ENCODE measurements at places on chromosomes 4 and X.

GRCh38 chrX:133980832-133981588, 4.4 kb downstream of the GPC3 start:
- DNase-seq: no peak

DNA sequence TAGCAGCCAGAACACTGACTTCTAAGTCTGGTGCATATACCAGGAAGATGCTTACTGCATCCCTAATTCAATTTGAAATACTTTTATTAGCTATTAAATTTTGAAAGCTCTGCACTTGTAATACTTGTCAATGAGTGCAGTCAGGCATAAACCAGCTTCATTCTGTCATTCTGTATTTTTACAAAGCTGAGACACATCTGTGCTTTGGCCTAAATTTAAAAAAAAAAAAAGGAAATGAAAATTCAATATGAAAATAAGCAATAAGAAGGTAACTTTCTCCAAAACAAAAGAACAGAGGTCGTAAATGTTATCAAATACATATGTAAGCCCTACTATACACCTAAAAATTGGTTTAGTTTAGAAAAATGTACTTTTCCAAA, 7.0 kb downstream of the SMIM14 start:
- DNase-seq: no peak

DNA sequence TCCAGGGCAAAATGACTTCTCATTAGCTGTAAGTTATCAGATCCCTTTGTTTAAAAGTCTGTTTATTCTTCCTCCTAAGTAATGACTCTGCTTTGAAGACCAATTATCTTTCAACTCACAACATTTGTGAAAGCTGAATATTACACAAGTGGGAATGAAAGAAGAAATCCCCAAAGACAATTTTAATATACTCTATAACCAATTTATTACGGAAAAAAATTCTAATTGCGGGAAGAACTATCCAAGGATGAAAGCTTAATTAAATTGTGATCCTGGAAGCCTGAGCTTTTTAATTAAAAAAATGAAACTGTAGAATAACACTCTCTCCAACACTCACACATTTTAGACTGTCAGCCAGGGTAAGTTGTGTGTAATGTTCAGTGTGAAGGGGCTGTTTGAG, 15.6 kb upstream of the SHISA3 start:
- DNase-seq: no peak

GRCh38 chr4:112201915-112202505, 29.6 kb upstream of the AP1AR start:
- no peak for DNase-seq

- DNase-seq: no peak
Measured at GRCh38 chr4:184120549-184121127, 97.0 kb downstream of the ENPP6 start.

- no peak for DNase-seq
Measured at GRCh38 chrX:23822841-23823240, 39.9 kb downstream of the SAT1 start.

DNA sequence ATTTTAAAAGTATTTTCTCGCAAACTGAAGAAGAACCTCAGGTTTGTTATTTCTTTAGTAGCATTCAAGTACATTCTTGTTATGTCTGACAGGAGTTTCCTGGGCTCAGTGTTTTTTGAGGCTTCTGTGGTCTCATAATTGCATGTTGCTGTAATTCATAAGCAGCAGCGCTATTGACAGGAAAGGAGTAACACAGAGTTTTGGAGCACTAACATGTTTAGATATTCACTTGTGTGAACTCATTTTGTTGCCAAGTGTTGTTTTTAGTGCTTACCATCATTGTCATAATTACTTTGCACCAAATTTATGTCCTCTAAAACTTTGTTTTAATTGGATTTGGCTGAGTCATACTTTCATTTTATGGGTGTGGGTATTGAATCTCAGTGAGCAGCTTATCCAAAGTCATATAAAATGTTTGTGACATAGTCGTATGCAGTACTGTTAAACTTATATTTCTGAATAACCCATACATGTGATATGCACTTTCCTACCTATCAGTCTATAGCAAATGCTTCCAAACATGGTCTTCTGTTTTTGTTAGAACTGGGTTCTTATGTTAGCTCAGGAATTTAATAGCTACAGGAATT, 358.7 kb upstream of the CTSO start:
- no peak for DNase-seq
